ENCODE measurements at places on chromosomes 4 and X. TPM values are rescaled to one million over a fixed set of nuclear protein-coding genes. Genes with fewer than 3 reads are reported as not detected.

The PPARGC1A gene
- 4.9 TPM for polyA plus RNA-seq

The PRSS12 gene
- 30.8 TPM for polyA plus RNA-seq

The VCX3B gene
- 0.18 TPM for polyA plus RNA-seq

The EDA2R gene
- 0.84 TPM for polyA plus RNA-seq

DNA sequence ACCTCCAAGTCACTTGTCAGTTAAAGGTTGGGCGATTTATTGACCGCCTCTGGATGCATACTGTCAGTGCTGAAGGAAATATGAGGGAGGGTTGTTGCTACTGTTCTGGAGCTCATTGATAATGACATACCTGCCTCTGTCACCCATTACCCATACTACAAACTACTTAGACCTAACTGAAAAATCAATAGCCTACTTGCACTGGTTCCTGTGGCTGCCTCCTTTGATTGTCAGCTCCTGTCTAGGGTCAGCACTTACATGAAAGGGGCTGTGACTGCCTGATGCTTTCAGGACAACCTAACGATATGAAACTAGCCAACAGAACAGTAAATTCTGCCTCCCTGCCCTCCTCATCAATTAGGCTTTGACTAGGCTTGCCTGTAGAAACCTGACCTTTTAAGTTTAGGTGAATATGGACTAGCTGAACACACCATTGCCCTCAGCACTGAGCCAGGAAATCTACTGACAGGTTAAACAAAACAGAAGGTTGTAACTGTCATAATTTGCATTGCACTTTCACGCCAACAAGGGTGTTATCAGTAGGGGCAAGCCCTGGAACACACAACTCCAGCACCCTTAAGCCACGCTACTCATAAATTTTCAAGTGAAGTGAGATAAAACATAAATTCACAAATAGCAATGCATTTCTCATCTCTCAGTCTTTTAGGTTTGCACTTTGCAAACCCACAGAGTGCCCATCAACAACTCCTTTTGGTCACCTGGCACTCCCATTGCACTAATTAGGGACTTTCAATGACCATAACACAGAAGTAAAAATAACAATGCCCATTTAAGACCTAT lies 9.0 kb upstream of the MAB21L2 start:
- no peak for DNase-seq

GRCh38 chrX:100411802-100412715 lies 2.0 kb upstream of the PCDH19 start:
- DNase-seq = no peak

DNA sequence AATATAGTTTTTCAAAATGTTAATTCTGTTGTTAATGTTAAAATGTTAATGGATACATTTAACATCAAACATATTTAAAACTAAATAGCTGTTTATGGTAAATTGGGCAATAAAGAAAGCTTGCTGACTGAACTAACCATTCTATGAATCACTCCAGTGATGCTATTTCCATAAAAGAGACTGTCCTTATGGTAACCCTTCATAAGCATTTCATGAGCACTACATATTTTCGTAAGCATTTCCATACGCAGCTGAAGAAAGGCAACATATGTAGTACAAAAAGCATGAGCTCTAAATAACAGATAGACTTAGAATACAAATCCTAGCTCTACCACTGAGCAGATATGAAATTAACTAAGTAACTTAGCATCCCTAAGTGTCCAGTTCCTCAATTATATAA lies 188.9 kb downstream of the COL25A1 start:
- no peak for DNase-seq

DNA sequence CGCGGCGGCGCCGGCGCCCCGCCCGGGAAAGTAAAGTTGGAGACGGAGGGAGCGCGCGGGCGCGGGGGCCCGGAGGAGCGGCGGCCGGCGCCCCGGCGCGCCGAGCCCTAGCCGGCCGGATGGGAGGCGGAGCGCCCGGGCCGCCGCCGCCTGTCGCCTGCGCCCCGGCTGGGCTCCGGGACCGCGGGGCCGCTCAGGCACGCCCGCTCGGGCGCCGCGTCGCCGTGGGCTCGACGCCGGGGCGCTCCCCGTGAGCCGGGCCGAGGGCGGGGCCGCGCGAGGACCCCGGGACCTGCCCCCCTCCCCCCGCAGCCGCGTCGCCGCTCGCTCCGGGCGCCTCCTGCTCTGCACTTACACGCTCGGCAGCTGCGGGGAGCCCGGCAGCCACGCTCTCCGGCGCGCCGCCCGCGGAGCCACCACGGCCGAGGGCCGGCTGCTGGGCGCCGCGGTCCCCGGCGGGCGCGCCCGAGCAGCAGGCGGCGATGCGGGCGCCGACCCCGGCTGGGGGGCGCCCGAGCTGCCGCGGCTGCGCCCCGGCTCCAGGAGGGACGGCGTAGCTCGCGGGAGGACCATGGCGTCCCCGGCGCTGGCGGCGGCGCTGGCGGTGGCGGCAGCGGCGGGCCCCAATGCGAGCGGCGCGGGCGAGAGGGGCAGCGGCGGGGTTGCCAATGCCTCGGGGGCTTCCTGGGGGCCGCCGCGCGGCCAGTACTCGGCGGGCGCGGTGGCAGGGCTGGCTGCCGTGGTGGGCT lies at the start of gene ADRA2C:
TSS of gene ADRA2C (plus strand) at position 350 of the 749 bp plus-strand sequence. CDS start at position 572, 222 bp downstream.
- no peak for DNase-seq

DNA sequence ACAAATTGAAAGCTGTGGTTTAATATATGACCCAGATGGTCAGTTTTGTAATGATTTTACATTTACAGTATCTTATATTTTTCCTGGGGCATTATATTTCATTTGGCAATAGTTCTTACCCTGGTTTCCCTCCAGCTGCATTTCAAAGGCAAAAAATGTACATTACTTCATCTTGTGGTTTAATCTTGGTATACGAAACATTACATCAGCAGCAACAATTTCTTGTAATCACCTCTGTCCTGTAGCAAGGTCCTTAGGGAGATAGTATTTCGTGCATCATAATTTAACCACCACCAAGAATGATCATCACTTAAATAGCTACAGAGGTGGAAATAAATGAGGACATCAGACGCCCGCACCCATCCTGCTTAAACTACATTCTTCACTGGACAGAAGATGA lies 48.8 kb downstream of the HS6ST2 start:
- DNase-seq = no peak

DNA sequence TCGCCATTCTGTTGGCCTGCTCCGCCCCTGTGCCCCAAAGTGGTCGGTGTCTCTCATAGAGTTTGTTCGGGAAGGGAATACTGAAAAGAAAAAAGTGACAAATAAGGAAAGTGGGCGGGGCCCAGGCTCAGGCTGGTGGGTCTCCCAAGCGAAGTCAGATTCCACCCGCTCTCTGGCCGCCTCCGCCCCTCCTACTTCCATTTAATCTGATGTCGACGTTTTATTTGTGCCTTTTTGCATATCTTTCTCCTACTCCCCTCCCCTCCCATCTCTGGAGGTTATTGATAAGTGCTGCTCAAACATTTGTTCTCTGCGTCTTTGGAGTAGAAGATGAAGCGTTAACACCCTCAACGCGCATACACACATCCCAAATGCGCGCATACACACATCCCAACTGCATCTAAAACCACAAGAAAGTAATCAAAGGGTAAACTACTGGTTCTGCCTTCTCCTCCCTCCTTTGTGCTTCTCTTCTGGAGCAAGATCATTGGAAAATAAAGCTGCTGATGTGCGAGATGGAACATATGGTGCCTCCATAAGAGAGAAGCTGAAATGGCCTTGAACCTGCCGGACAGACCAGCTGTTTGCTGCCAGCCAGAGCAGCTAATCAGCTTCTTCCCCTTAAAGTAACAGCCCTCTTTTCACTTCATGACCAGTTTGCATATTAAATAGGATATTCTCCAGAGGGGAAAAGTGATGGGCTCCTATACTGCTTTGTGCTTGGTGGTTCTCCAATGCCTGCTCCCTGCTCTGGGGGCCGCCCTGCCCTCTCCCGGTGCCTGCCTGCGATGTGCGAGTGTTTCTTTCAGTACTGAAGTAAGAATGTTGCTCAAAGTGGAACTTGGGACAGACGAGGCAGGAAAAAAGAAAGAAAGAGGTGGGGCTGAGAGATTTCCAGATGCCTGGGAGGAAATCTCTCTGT lies 3.1 kb downstream of the MAMLD1 start:
- peak; percentile 84 for DNase-seq

DNA sequence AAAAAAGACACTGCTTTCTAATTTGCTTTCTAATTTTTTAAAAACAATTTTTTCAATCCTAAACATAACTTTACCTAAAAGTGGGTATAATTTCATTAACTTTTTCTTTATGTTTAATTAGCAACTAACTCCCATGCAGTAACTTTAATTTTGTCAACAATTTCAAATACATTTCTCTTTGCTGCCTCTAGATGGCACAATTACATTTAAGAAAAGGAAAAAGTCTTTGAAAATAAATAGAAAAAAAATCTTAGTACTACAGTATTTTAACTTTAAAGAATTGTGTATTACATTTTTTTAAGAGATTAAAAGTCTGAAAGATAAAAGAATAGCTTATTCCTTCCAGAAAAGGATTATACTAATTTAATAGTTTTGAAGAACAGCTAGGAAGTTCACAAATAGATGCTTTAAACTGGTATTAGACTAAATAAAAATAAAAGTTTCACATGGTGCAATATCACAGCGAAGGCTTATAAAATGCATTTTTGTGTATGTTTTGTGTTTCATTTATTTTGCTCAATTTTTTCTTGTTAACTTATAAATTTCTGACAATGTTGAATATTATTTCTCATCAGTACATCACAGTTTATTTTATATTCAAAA lies 105.1 kb downstream of the ADGRA3 start:
- no peak for DNase-seq
